Stimulated activated CD8-positive, alpha-beta memory T cell treated with anti-CD3 and anti-CD28 coated beads, Interleukin-2, amount 100 ng/mL, for 48 hours (primary cell): ENCODE measurements at places on chromosomes 6 and 20.

- DNase-seq = peak; percentile 42
Observed at GRCh38 chr20:1434571-1435336, 31.9 kb downstream of the NSFL1C start.

DNA sequence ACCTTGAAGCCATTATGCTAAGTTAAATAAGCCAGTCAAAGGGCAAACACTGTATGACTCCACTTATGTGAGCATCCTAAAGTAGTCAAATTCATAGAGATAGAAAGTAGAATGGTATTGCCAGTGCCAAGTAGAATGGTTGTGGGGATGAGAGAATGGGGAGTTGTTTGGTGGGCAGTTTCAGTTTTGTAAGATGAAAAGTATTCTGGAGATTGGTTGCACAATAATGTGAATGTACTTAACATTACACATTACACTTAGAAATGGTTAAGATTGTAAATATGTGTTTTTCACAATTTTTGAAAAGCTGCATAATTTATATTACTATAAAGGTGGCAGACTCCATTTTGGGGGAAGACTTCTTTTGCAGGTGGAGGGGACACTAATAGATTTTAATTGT is 51.3 kb upstream of the CARMIL1 start:
- no peak for DNase-seq

GRCh38 chr6:35128496-35128895 is 12.6 kb downstream of the TCP11 start:
- no peak for DNase-seq

GRCh38 chr20:18879262-18879661 is 65.7 kb downstream of the SCP2D1 start:
- DNase-seq = no peak

GRCh38 chr6:121971931-121972335 is 427.5 kb upstream of the HSF2 start:
- DNase-seq = no peak

- DNase-seq = no peak
Observed at GRCh38 chr6:2033544-2033943, 211.9 kb downstream of the GMDS start.

- DNase-seq = no peak
Observed at GRCh38 chr6:125834348-125834747, 43.6 kb downstream of the NCOA7 start.

GRCh38 chr20:11796026-11796425 is 121.7 kb upstream of the BTBD3 start:
- no peak for DNase-seq

GRCh38 chr6:129105793-129106192 is 222.9 kb downstream of the LAMA2 start:
- no peak for DNase-seq

GRCh38 chr6:136859430-136859829 is 37.0 kb downstream of the PEX7 start:
- DNase-seq = no peak

DNA sequence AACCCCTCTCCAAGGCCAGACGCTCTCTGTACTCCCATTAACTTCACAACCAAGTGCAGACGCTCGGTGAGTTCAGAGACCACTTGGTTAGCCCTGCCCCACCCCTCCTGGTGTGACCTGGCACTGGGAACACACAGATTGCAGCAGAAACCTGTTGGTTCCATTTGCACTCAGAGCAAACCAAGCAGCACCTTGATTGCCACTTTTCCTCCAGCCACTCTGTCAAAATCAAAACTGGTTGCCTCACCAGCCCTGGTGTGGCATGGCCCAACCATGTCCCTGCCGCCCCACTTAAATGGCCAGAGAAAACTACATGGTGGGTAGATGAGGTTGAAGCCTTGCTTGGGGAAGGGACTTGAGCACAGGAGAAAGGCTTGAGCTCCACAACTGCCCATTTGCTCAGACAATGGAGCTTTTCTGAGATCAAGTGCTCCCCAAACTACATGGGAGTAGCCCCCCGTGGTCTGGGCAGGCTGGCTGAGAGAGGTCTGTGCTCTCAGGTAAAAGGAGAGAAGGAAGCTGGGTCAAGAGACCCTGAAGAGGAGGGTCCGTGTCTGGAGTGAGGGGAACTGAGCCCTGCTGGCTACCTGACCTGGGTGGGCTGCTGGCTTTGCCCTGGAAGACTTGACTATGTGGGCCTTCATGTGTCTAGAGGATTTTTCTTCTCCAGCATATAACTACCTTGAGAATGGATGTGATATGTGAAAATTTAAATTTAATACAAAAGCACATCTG is 43.4 kb downstream of the PLCG1 start:
- DNase-seq = no peak

- DNase-seq = no peak
Observed at GRCh38 chr6:25927756-25928216, 2.7 kb downstream of the SLC17A2 start.

DNA sequence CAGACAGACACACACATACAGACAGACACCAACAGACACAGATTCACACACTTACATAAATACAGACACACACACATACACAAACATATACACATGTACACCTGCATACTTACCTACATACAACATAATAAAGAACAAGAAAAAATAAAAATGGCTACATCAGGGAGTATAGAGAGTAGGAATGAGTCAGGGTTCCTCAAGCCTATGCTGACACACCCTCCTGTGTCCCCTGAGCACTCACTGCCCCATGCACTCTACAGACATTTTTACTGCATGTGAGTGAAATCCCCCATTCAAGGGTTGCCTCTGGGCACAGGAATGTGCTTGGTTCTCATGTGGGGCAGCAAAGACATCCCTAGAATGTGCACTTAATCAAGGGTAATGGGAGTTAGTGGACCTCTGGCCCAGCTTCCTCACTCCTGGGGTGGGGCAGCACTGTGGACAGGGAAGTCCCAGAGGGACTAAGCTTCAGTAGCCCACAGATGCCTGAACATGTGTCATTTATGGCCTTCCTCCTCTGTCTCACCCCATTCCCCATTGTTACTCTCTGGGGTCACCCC is 185.9 kb upstream of the FOXA2 start:
- no peak for DNase-seq

GRCh38 chr20:54100563-54100962 is 30.2 kb upstream of the BCAS1 start:
- DNase-seq = no peak

- DNase-seq = no peak
Observed at GRCh38 chr6:13787137-13787536, 27.2 kb downstream of the MCUR1 start.

- no peak for DNase-seq
Observed at GRCh38 chr6:25248123-25248522, 31.1 kb upstream of the CARMIL1 start.

- DNase-seq = no peak
Observed at GRCh38 chr6:125189494-125189893, 35.9 kb downstream of the TPD52L1 start.

GRCh38 chr6:126118936-126119335 is 132.6 kb downstream of the TRMT11 start:
- no peak for DNase-seq

GRCh38 chr6:158655569-158656450 is 6.0 kb downstream of the SYTL3 start:
- no peak for DNase-seq

- no peak for DNase-seq
Observed at GRCh38 chr6:160462551-160463109, 114.5 kb downstream of the SLC22A3 start.

- DNase-seq = no peak
Observed at GRCh38 chr6:56043076-56043475, 167.7 kb upstream of the BMP5 start.

GRCh38 chr6:66735106-66735890 is 1028.3 kb upstream of the EYS start:
- DNase-seq = no peak

DNA sequence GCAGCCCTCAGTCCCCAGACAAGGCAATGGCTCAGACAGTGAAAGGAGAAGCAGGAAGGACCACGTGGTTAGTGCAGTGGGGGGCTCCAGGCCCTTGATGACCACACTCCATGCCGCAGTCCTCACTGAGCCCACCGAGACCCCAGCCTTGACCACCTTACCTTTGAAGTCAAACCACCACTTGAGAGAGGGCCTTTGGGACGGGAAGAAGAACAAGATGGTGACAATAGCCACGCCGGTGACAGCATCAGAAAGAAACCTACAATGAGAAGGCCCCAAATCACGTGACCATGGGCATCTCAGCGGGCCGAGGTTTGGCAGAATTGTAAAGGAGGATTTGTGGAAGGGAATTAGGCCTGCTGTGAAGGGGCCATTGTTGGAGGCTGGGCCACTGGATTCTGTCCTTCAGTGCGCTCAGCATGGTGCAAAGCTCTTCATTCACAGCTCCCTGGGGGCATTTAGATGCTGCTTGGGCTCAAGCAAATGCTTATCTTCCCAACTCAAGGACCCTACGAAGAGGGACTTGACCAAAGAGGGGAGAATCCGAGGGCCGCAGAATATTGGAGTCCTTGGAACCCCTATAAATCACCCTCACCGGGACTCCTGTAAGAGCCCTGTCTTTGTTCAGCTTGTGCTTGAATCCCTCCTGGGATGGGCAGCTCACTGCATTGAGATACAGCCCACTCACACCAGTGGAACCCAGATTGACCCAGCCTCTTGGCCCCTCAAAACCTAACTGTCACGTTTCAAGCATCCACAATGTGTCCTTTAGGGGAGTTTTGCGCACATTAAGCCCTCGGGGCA is 33.2 kb upstream of the OCSTAMP start:
- no peak for DNase-seq

DNA sequence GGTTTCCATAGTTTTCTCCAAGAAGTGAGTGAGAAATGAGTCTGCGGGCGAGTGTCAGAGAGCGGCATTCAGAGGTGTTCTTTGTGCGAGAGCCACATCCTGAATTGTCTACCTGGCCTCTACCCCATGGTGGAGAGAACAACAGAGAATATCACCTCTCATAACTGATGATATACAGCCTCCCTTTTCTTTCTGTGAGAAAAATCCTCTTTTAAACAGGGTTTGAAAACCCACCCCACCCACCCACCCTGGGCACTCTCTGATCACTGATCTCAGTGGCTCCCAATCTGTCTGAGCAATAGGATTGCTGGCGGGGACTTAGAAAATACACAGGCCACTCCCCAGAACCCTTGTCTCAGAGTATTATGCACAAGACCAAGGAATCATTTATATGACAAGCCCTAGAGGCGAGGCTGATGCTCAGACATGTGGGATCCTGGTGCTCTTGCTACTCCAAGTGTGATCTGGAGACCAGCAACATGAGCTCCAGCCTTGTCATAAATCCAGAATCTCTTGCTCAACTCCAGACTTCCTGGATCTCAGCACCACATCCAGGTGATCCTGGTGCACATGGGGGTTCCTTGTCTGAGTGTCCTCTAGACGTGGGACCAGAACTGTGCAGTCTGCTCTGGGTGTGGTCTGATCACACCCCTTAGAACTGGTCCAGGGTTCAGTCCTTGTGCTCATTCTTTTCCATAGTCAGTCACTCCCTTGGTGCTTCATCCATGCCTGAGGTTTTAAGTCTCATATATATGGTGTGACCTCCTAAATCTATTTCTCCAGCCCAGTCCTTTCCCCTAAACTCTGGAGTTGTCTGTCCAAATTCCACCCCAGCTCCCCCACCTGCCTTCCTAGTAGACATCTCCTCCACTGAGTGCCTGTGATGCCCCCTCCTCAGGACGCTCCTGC is 5.3 kb downstream of the HLA-B start:
- peak; percentile 4 for DNase-seq

GRCh38 chr20:56624786-56625681 is 4.1 kb upstream of the TFAP2C start:
- no peak for DNase-seq

- DNase-seq = no peak
Observed at GRCh38 chr6:99790679-99791078, 184.0 kb downstream of the PRDM13 start.

GRCh38 chr6:37496951-37497885 is 2.5 kb downstream of the CCDC167 start:
- no peak for DNase-seq

GRCh38 chr6:97097068-97098047 is 172.8 kb downstream of the KLHL32 start:
- no peak for DNase-seq

DNA sequence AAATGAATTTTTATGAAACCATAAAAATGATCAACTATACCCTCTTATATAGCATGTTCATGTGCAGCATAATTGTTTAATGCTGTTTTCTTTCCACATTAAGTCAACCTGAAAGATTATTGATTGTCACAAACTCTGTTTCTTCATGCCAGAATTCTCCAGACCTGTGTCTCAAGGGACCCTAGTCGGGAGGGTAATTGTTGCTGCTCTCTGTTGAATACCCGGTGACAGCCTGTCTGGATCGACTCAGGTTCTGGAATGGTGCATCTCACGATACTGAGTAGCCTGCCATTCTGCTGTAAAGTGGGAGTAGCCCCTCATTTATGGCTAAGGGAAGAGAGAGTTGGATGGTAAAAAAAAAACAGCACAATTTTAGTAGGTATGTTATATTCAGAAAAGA is 449.9 kb upstream of the SOX4 start:
- DNase-seq = no peak

GRCh38 chr20:40797425-40797824 is 108.4 kb upstream of the MAFB start:
- DNase-seq = no peak

DNA sequence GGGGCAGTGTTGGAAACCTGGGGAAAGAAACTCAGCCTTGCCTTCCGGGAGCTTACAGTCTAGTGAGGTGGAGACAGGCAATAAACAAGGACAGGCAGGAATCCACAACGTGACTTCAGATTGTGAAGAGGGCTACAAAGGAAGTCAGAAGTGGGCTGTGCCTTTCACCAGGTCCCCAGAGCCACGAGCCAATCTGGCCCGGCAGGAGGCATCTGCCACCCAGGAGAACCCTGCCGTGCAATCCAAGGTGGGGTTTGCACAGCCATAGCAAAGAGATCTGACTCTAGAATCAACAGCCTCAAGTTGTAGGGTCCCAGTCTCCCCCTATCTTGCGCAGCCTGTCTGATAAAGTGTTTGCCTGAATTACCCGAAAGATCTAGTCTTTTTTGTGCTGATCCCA is 5.5 kb downstream of the SLC32A1 start:
- no peak for DNase-seq

- no peak for DNase-seq
Observed at GRCh38 chr6:65059568-65059967, 647.5 kb downstream of the EYS start.

DNA sequence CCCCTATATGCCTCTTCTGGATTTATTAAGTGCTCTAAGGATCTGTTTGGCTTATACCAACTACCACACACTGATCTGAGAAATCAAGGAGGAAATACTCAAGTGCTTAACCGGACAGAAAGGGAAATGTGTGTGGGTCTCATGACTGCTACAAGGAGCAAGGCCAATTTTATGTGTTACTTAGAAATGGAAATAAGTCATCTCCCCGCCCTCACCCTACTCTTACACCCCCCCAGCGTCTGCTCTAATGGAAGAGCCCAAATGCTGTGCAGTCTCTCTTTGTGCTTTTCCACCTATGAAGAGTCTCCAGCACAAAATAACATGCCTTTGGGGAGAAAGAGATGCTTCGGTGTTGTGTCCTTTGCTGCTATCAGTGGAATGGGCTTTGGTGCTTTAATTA is 428.8 kb upstream of the ARID1B start:
- no peak for DNase-seq

DNA sequence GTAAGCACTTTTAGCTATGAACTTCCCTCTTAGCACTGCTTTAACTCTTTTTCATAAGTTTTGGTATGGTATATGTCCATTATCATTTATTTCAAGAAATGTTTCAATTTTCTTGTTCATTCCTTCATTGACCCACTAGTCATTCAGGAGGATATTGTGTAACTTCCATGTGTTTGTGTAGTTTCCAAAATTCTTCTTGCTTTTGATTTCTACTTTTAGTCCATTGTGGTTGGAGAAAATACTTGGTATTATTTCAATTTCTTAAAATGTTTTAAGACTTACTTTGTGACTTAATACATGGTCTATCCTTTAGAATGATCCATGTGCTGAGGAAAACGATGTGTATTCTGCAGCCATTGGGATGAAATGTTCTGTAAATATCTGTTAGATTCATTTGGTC is 176.5 kb downstream of the CENPW start:
- no peak for DNase-seq
